ENCODE measurements at places on chromosomes 13 and 19.
A peak's percentile ranks its signal among the peaks of the same experiment; 100 is the strongest.

GRCh38 chr19:31675193-31675913, 326.1 kb upstream of the TSHZ3 start:
- DNase-seq: no peak

- no peak for DNase-seq
Measured at GRCh38 chr13:63075126-63075525, 1659.5 kb upstream of the PCDH20 start.

GRCh38 chr13:80888390-80888789, 547.5 kb upstream of the SPRY2 start:
- no peak for DNase-seq

DNA sequence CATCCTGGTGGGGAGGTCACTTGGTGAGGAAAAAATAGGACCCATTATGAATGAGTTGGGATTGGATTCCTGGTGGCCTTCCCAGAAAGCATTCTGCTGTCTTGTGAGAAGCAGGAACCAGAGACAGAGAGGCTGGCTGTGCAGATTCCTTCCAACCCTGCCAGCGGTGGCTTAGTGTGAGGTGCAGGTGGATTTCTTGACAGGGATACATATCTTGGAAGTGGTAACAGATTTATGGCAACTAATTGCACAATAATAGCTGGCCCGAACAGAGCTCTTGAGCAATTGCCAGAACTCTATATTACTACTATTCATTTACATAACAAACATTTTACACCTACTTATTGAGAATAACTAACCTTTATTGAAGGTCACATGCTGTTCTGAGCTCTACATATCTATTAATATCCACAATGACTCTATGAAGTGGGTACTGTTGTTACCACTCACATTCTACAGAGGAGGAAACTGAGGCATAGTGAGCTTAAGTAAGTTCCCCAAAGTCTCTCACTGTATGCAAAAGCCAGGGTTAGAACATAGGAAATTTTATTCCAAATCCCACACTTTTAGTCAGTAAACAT, 173.9 kb upstream of the SERP2 start:
- no peak for DNase-seq

DNA sequence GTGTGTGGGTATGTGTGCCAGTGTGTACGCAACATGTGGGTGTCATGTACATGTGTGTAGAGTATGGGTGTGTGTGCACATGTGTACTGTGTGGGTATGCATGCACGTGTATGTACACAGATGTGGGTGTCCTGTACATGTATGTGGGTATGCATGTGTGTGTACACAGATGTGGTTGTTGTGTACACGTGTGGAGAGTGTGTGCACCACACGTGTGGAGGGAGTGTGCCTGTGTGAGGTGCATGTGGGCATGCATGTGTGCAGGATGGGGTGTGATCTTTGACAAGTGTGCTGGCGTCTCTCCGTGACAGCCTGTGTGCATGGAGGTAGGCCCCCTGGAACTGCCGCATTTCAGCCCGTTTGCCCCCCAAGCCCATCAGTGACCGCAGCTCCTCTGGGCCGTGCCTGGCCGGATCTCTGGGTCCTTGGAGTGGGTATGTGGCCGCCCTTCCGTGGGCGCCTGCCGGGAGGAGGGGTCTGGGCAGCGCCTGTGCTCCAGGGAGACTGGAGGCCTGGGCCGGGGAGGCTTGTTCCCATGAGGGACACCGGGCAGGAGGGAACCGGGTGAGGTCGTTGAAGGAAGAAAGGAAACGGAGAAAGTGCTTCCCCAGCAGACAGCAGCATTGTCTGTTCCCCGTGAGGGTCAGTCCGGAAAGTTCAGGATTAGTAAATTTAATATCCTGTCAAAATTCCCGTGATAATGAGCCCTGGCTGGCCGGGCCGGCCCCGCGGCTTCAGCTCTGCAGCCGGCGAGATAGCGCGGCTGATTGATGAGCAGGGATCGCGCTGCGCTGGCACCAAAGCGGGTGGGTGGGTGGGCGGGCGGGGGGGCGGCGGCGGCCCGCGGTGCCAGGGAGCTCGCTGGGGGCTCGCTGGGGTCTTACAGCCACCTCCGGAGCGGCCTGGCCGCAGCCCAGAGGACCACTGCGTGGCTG, 91.1 kb upstream of the SOX1 start:
- no peak for DNase-seq

DNA sequence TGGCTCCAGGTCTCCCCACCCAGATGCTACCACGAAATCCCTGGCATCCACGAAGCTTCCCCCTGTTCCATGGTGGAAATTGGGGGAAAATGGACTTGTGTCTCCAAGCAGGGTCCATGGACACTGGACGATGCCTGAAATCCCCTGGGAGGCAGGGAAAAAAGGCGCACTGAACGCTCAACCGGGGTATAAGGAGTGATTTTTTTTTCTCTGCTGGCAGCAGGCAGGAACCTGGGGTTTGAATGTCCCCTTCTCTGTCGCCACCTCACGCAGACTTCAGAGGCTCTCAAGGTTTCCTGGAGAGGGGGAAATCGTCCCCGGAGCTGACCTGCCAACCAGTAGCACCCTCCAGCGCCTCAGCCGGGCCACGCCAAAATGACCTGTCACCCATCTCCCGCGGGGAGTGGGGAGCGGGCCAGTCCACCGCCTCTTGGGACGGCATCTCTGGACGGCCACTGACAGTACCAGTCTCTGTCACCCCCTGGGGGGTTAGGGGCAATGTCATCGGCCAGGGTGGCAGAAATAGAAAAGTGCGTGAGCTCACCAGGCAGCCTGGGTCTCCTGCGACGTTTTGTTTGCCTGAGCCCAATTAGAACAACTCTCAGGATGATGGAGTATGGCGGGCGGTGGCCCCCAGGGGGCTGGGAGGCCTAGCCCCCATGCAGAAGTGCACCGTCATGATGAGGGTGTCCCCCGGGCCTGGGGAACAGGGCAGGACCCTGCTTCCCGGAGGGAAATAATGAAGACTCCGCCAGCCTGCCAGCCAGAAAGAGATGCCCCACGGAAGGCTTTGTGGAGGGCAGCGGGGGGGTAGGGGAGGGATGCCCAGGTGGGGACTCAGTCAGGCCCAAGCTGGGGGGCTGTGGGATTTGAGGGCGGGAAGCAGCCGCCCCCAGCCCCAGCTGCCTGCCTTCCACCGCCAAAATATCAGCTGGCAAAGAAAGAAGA, 2.6 kb downstream of the PTPRS start:
- no peak for DNase-seq

DNA sequence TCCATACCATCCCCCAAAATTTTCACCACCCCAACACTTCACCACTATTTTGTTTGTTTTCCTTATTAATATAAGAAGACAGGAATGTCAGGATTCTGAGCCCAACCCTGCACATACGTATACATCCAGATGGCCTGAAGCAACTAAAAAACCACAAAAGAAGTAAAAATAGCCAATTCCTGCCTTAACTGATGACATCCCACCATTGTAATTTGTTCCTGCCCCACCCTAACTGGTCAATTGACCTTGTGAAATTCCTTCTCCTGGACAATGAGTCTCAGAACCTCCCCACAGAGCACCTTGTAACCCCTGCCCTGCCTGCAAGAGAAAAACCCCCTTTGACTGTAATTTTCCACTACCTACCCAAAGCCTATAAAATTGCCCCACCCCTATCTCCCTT, 132.5 kb downstream of the ZNF675 start:
- no peak for DNase-seq

DNA sequence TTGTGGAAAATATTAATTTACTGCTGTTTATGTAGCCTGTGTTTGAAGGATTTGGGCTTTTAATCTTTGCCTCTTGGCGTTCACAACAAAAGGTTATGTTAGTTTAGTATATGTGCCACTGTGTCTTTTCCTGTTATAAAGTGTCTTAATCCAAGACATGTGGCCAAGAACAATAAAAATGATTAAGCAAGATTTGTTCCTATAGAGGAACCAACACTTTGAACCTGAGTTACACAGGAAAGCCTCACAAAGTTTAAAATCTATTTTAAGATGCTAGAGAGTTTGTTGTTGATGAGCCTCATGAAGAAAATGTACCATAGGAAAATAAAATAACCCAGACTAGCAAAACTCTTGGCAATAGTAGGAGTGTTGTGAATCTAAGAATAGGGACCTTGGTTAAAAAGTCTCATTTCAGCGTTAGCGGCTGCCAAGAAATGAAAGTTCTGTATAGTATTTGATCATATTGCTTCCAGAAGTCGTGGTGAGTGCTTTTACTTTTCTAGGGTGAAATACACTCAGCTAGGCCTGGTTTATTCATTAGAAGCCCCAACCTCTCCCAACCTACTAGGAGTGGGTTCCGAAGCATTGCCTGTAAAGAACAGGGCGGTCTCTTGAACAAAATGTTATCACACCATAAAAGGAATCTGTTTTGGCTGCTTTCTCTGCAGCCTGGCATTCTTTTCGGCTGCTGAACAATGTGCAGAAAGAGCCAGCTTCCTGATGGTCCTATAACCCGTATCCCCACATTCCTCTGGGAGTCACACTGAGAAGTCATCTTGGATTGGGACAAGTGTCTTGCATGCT, 102.6 kb downstream of the LRCH1 start:
- DNase-seq: peak; percentile 38

DNA sequence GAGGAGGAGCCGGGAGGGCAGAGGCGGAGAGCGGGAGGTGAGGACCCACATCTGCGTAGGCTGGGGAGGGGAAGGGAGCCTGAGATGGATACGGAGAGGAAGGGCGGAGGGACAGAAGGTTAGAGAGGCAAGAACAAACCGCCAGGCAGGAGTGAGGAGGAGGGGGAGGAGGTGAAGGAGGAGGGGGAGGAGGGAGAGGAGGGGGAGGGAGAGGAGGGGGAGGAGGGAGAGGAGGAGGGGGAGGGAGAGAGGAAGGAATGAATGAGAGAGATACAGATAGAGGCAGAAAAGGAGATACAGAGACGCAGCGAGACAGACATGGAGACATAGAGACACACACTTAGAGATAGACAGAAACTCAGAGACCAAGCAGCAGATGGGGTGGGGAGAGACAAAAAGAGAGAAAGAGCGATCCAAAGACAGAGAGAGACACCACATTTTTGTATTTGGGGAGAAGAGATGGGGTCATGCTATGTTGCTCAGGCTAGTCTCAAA, 782 bp upstream of the CA11 start:
- no peak for DNase-seq

DNA sequence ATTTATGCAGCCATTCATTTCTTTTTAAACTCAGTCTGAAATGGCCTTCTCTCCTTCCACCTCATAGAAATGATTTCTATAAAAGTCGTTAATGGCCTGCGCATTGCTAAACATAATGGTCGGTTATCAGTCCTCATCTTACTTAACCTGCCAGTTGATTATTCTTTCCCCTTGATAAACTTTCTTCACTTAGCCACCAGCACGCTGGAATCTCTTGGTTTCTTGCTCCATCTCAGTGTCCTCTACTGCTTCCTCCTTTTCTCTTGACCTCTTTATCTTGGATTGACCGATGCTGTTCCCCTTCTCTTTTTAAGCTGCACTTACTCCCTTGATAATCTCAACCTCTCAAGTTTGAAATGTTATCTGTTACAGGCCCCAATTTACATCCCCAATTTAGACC, 12.2 kb upstream of the CLC start:
- DNase-seq: no peak

GRCh38 chr13:39123578-39123977, 85.3 kb downstream of the NHLRC3 start:
- no peak for DNase-seq

GRCh38 chr19:35692010-35692409, 12.3 kb upstream of the ZBTB32 start:
- DNase-seq: no peak

DNA sequence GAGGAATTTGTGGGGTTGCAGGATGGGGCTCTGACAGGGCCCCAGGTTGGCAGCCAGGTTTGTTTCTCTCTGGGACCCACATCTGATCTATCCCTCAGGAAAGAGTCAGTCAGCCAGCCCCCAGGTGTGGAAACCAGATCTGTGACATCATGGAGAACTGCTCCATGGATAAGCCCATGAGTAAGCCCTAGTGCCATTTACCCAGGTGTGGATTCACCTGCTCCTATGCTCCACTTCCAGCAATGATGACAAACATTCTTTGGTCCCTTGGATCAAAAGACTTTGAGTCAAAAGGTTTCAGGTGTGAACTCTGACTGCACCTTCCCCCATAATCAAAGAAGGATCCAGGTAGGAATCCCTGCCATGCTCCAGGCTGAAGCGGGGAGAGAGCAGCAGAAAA, 26.9 kb upstream of the IGFL4 start:
- DNase-seq: no peak

- DNase-seq: no peak
Measured at GRCh38 chr13:20749377-20749776, 24.4 kb downstream of the EEF1AKMT1 start.

- no peak for DNase-seq
Measured at GRCh38 chr19:33303791-33304345, 1.5 kb upstream of the CEBPA start.

Data from colonic mucosa (tissue), 4 donors.